ENCODE measurements at places on chromosomes 3 and 15. TPM values are rescaled to one million over a fixed set of nuclear protein-coding genes. Genes with fewer than 3 reads are reported as not detected.
A peak's percentile ranks its signal among the peaks of the same experiment; 100 is the strongest.

DNA sequence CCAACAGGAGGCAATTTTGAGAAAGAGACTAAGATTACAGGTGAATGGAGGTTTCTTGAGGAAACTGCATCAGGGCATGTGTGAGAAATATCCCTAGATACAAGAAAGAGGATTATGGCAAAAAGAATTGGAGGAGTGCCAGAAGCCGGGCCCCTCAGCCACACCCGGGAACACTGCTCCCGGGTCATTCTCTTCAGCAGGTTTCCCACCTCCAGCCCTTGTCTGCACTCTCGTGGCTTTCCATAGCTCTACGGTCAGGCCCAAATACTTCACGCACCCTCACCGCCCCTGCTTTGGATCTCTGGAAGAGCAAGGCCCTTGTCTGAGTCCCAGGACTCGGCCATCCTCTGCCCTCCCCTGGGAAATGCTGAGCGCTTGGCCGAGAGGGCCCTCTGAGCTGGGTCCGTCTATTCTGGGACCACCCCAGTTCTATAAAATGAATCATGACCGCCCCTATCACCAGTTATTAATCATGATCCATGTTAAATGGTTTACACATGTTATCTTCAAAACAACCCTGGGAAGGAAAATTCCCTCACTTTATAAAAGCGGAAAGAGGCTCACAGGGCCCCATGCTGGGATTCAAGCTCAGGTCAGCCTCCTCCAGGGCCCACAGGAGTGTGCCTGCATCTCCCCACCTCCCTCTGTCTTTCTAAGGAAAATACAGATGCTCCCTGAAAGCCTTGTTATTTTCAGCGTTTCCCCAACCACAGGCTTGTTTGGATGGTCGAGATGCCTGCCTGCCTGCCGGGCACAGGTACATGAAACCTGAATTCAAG, 38.8 kb upstream of the SPTBN5 start:
- peaks cover 27% of the 10 kb centered on the region for H3K4me1 ChIP-seq
- no peak overlapping the region for H3K4me3 ChIP-seq
- no peaks in the 10 kb centered on the region for H3K27me3 ChIP-seq
- DNase-seq, result no peak
- H3K27ac ChIP-seq, result no peak overlapping the region
- H3K36me3 ChIP-seq, result no peaks in the 10 kb centered on the region

DNA sequence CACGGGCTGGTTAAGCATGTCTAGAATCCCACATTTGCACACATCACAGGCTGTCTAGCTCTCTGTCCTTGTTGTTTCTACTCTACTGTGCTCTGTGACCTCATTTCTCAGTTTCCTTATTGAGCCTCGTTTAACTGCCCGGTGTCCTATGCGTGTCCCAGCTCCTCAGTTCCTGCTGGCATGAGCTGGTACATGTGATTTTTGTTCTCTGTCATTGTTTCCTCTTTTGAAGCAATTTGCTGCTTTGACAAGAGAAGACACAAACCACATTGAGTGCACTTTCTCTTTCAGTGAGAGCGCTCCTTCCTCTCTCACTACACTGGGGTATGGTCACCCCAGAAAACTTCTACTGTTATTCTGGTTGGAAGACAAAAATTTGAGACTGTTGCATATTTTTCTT, 563.5 kb downstream of the PDCD6IP start:
- H3K4me1 ChIP-seq, result peaks cover 7% of the 10 kb centered on the region
- DNase-seq, result no peak
- no peak overlapping the region for H3K4me3 ChIP-seq
- no peaks in the 10 kb centered on the region for H3K36me3 ChIP-seq

The CTDSPL2 gene
- total RNA-seq, result 98.6 TPM

- no peak overlapping the region for H3K4me3 ChIP-seq
- no peak overlapping the region for H3K27ac ChIP-seq
- H3K27me3 ChIP-seq, result no peaks in the 10 kb centered on the region
Measured at GRCh38 chr15:40942878-40943277, 10.4 kb upstream of the CHAC1 start.

The TMEM89 gene
- 0.50 TPM for total RNA-seq

The ZNF662 gene
- not detected for total RNA-seq

DNA sequence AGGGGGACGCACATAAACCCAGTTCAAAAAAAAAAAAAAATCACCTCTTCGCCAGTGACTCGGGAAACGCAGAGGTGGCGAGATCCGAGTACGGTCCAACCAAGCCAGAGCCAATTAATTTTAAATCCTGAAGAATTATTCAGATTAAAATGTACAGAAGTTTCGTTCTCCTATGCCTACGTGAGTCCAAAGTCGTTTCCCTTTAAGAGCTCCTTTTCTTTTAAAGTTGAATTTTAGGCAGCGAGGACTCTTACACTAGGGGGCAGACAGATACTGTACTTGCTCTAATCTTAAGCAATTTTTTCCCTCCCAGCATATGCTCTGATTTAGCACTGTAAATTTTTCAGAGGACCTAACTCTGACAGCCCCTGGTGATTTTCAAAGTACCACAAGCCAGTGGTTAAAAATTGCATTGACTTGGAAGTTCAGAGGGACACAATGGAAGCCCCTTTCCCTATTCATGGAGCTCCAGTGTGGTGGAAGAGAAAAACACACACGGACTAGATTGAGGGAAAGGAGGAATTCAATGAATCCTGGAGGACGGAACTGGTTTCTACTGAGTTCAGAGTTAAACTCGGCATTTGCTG, 3.3 kb upstream of the NR2F2 start:
- H3K27me3 ChIP-seq, result no peaks in the 10 kb centered on the region
- peaks cover 42% of the 10 kb centered on the region for H3K4me1 ChIP-seq
- peak; percentile 95 for DNase-seq

The RBMS3 gene
- 5.9 TPM for total RNA-seq

DNA sequence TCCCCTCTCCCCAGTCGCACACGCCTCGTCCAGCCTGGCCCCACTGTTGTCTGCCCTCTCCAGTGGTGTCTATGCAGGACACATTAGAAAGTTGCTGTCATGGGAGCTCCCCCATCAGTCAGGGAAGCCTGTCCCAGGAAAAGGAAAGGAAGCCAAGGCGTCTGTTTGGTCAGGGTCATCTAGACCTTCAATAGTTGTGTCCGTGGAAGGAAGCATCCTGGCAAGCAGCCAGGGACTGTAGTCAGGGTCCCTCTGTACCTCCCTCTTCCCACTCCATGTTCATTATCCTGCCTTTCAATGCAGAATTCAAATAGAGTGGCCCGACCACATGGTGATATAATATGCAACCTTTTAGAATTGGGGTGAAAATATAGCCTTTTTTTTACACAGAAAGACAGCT, 60.7 kb upstream of the RAB6B start:
- H3K27me3 ChIP-seq, result no peaks in the 10 kb centered on the region
- H3K36me3 ChIP-seq, result no peaks in the 10 kb centered on the region
- no peak overlapping the region for H3K27ac ChIP-seq
- no peak overlapping the region for H3K4me3 ChIP-seq
- H3K4me1 ChIP-seq, result no peaks in the 10 kb centered on the region

- H3K27me3 ChIP-seq, result no peaks in the 10 kb centered on the region
- H3K4me3 ChIP-seq, result no peak overlapping the region
- H3K36me3 ChIP-seq, result no peaks in the 10 kb centered on the region
- no peaks in the 10 kb centered on the region for H3K4me1 ChIP-seq
- no peak for DNase-seq
- H3K27ac ChIP-seq, result no peak overlapping the region
Measured at GRCh38 chr15:88890495-88890894, 4.8 kb downstream of the HAPLN3 start.

All from A673 (cell line).